T1000 (cell line): ENCODE measurements at places on chromosomes 5 and 9.

GRCh38 chr5:145585-146323 is 45.5 kb upstream of the LRRC14B start:
- DNase-seq: no peak

DNA sequence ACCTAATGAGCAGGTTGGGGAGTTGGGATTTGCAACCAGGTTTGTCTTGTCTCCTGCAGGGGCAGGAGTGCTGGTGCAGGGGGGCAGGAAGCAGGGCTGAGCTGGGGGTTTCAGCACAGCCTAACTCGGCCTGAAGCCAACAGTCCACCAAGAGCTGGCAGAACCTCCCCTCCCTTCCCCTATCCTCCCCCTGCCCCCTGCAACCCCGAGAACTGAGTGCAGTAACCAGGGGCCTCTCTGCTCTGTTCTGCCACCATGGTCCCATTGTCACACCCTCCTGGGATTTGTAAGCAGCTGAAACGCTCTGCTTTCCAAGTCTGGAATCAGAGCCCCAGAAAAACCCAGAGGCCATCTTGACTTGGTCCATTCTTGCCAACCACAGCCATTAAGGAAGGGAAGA is 72.9 kb downstream of the ARHGEF37 start:
- no peak for DNase-seq

DNA sequence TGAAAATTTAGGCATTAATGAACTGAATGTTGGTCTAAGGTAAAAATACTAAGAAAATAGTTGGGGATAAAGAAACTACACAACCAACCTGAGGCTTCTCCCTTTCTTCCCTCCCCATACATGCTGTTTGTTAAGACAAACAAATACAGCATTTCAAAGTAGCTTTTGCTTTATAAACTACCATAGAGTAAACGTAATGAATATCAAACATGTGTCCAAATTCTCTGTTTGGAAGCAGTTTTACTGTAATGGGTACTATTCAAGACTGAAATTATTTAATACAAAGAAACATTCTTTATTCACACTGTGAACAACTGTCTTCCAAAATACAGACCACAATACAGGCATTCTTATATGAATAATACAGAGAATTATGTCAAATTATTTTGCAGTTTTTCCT is 52.0 kb downstream of the SLC44A1 start:
- DNase-seq: no peak

DNA sequence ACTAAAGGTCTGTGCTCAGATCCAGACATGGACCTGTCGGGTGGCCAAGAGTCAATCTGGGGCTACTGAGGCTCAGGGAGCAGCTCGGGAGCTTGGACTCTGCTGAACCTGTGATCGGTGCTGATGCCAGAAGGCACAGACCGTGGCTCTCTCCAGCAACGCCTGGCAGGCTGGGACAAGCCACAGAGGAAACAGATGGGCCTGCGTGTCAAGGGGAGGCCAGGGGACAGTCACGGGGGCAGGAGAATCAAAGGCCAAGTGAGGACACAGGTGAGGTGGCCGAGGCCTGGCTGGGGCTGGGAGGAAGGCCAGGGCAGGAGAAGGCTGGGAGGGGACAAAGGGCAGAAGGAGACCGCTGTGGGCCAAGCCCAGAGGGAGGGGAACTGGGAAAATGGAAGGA is 43.4 kb downstream of the EPB41L4B start:
- DNase-seq: no peak

DNA sequence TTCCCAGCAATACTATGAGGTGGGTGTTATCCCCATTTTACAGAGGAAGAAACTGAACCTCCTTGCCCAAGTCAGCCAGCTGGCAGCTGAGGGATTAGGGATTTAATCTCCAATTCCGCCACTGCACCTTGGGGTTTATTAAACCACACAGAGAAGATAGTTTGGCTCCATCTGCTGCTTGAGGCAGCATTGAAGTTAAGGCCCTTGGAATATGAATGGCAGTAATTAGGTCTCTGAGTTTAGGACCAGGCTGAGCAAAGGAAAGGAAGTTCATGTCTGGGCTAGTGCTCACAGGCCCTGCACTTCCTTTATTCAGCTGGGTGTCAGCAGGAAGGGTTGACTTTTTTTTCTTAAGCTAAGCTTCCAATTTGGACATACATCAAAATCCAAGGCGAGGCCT is 86.9 kb upstream of the GDNF start:
- no peak for DNase-seq

DNA sequence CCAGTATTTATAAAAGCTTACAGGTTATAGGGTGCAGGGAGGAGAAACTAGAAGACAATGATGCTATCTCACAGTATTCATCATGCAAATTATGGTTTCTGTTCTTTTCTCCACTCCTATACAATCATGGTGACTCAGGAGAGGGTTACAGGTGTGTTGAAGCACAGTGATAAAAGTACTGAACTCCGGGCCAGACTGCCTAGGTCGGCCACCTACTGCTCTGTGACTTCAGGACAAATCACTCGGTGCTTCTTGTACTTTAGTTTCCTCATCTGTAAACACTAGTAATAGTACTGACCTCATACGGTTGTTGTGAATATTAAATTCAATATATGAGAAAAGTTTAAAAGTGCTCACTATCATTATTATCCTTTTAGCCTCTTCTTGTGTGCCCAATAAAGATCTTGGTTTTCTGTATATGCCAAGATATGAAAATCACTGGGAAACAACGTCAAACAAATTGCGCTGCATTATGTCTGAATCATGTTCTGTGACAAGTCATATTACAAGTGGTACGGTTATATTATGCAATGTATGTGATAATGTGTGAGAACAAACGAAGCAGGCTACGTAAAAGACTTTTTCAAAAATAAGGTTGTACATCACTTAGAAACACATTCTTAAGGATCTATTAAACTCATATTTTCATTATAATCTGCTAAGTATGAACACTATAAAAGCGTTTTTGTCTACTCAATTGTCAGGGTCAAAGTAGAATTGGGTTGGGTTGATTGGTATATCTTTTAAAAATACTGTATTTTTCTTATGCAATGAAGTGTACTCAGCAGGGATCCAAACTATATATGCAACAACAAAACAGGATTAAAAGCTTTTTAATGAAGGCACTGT is 153.3 kb downstream of the EFNA5 start:
- DNase-seq: no peak

DNA sequence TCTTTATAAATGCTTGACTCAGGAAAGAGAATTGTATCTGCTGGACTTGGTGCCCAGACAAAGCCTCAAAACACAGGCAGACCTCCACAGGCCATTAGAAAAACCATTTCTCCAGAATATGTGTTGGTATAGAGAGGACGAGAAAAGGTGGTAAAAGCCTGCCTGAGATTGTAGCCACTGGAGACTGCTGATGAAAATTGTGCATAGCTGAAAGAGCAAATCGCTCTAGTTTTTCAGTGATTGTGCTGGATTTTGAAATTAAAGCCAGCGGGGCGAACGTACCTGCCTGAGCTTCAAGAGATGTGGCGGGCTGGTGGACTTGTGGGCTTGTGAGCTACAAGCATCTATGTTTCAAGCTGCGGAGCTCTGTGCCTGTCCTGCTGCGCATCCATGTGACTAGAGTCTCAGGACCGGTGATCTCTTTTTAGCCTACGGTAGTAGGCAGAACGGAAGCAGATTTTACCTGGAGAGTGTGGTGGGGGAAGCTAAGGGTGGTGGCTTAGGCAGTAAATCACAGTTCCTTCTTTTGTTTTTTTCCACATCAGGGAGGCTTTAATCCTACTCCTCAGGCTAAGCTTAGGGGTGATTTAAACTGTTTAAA is 193.6 kb downstream of the SREK1 start:
- DNase-seq: no peak

- no peak for DNase-seq
Observed at GRCh38 chr5:149125386-149125891, 15.9 kb upstream of the ABLIM3 start.

DNA sequence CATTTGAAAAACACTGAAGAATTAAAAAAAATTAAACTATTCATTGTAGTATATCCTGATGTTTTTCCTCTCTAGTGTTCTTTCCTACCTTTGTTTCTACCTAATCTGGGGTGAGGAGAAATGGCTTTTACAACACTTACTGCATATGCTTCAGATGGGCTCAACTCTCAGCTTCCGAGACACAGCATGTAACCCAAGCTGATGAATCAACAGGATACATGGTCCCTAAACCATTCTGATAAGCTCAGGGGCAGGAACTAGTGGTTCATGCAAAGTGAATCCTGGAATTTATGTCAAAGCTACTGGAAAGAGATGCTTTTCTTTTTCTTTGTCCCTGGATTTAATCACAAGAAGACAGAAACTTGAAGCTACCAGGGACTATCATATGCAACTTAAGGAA is 672.5 kb upstream of the RORB start:
- no peak for DNase-seq

DNA sequence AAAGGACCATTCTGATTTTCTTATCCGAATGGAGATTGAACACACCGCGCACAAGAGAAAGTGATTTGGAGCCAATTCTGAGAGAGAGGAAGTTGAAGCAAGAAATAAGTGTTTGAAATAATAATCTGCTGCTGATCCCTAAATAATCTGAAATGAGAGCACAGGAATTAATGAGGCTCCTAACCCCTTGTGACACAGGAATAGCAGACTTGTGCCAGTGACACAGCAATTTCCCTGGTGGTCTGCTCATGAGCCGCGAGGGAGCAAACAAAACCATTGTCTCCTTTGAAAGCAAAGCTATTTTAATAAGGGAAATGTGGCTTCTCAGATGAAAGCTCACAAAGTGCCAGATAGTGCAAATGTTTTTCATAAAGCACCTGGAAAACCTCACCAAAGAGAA is 936.1 kb upstream of the WWC1 start:
- no peak for DNase-seq

- no peak for DNase-seq
Observed at GRCh38 chr5:118270526-118270925, 717.8 kb downstream of the DTWD2 start.

- no peak for DNase-seq
Observed at GRCh38 chr5:175516933-175517823, 38.8 kb downstream of the SFXN1 start.

GRCh38 chr5:135211791-135212190 is 177.8 kb upstream of the PITX1 start:
- no peak for DNase-seq

DNA sequence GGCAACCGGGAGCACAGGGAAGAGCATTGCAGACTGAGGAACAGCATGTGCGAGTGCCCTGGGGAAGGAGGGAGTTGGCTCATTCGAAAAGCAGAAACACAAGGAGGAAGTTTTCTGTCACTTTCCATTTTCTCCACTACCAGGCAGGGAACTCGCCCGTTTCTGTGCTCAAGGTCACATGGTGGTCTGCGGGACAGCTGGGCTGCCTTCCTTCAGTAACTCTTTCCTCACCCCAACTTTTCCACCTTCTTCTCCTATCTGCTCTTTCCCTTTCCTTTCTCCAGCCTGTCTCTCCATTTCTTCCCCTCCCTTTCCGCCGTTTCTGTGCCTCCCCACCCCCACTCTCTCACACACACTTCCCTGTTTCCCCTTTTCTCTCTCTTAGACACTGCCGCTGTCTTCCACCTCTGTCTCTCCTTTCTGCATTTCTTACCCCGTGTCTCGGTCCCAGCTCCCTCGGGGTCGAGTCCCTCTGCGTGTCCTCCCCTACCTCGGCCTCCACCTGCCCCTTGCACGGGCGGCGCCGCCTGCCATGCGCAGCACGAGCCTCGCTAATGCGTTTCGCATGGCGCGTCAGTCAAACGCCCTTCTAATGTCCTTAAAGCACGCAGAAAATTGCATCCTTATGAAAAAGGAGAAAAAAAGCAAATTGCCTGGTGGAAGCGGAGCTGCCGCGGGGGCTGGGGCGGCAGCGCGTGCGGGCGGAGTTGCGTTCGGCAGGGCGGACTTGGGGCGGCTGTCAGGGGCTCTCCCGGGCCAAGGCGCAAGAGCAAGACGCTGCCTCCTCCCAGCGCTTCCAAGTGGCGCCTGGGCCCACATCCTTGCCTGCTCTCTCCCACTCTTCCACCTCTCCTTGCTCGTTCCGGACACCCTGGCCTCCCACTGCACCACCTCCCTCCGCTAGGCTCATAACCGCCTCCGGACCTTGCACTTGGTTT is 9.5 kb downstream of the BARX1 start:
- no peak for DNase-seq

- DNase-seq: no peak
Observed at GRCh38 chr9:108642871-108643270, 212.9 kb downstream of the ACTL7B start.

DNA sequence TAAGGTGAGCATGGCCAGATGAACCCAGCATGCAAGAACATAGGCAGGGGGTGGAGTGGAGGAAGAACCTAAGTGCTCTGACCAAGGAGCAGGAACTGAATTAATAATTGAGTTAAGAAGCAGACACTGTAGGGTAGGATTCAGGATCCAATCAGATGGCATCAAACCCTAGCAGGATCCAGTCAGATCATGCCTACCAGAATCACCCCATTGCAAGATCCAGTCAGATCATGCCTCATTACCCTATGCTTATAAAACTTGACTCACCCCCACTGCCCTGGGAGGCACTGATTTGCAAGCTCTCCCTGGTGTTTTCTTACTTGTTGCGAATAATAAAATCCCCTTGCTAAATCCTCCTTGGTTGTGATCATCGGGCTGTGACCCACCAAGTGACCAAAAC is 19.7 kb downstream of the TUSC1 start:
- no peak for DNase-seq

GRCh38 chr5:138033386-138033808 is 518 bp upstream of the FAM13B start:
- DNase-seq: no peak

GRCh38 chr5:154487541-154487940 is 9.5 kb upstream of the HAND1 start:
- no peak for DNase-seq

DNA sequence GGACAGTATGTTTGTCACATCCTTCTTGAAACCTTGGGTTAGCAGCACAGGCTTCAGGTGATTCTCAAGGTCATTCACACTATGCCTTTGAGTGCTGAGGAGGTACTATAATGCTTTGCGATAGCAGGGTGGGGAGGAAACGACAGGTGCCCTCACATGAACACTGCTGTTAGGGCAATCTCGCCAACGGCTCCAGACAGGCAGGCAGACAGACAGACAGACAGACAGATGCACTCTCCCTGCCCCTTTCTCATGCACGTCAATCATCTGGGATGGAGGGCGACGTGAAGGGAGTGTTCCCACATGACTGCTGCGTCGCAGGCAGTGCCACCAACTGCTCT is 82.9 kb downstream of the RAPGEF1 start:
- DNase-seq: no peak

DNA sequence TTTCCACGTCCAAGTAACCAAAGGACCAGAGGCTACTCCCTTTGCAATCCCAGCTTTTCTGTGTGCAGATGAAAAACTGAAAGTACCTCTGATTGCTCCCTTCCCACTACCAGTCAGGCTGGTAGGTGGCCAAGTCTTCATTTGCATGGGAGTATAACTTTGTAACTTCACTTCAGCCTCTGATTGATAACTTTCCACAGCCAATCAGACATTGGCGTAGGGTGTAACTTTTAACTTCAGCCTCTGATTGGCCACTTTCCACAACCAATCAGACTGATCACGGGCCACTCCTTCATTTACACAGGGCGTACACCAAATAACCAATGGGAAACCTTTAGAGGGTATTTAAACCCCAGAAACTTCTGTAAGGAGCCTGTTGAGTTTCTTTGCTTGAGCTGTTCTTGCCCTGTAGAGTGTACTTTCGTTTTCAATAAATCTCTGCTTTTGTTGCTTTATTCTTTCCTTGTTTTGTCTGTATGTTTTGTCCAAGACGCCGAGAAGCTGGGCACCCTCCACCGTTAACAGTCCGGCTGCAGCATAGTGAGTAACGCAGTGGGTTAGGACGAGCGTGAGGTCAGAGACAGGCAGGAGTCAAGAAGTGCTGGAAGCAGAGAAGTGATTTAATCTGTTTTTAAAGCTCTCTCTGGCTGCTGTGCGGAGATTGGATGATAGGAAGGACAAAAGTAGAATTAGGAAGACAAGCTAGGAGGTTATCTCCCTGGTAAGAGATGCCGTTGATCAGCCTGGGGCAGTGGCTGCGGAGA is 3.5 kb upstream of the EXOSC2 start:
- peak; percentile 68 for DNase-seq
